Esophagus muscularis mucosa (tissue), 4 donors: ENCODE measurements at places on chromosomes 11 and 22.

GRCh38 chr22:21042978-21043859, 2.5 kb upstream of the LRRC74B start:
- DNase-seq: no peak

- no peak for DNase-seq
Observed at GRCh38 chr11:47572715-47573255, 6.0 kb downstream of the KBTBD4 start.

DNA sequence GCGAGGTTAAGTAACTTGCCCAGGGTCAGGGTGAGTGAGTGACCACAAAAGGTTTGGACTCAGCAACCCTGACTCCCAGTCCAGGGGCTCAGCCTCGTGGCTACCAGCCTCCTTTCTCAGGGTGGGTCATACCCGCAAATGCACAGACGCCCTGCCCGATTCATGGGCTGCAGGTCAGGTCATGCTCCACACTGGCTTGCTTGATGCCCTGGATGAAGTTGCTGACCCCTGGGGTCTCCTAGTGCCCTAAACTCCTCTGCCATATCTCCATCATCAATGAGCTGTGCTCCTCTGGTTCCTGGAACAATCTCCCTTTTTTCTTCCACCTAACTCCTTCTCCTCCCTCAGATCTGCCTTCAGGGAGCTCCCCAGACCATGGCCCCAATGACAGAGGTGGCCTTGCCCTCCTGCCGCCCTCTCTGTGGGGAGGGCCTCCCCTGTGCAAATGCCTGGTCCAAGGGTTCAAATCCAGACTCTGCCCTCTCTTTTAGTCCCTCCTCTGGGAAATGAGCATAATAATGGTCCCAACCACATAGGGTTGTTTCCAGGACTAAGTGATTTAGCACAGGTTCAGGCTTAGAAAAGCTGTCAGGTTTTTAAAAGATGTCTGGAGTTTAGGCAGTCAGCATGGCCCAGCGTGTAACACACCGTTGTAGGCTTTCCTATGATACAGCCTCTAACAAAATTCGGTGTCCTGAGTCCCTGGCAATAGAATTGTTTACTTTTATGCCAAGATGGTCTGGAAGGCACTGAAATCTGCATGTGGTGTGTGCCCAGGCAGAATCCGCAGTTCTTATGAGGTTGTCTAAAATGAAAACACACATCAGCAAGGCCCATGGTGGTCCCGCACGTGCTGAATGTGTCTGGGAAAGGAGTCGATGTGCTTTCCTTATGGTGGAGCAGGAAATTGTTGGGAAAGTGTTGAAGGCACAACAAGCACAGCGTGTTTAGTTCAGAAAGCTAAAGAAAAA, 63.6 kb downstream of the CD82 start:
- DNase-seq: peak; percentile 81

DNA sequence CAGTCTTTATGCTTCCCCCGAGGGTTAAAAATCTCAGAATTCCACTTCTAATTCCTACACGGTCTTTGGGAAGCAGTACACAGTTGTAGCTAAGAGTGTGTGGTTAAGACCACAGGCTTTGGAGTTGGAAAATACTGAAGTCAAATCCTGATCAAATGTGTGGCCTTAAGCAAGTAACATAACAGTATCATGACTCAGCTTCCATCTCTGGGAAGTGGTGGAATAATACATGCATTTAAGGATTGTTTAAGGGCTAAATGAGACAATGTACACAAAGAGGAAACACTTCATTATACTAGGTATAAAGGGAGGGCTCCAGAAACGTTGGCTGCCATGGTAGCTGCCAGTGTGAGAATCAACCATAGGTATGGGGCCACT, 71.5 kb downstream of the FAT3 start:
- DNase-seq: no peak

DNA sequence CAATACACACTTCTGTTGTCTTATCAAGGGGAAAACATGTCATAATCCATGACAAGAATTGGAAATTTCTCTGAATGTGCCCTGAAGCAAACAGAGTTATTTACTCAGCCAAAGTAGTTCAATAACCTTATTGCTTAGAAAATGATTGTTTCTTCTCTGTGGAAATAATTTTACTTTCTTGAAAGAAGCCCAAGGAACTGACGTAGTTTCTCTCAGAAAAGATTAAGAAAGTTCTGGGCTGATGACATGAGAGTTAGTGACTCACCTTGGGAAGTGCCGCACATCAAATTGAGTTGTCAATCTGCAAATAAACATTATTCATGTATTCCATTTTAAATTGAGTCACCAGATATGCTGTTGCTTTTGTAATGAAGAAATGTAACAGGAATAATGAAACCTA, 418.6 kb upstream of the LRRC4C start:
- DNase-seq: no peak

GRCh38 chr11:2380807-2381350, 3.8 kb downstream of the CD81 start:
- DNase-seq: peak; percentile 94

DNA sequence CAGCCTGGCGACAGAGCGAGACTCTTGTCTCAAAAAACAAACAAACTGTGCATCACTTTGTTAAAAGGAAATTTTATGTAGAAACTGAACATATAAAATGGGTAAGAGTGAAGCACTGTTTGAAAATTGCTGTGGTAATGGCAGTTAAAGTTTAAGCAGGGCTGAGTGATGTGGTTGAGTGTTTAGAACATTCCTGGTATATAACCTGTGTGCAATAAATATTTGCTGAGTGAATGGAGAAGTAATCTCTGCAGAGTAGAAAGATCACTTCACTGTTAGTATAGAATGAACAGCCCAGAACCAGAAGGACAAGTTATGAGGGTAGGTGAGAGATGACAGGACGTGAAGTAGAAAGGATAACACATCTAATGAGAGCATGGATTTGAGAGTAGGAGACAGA, 27.3 kb downstream of the CECR2 start:
- no peak for DNase-seq

DNA sequence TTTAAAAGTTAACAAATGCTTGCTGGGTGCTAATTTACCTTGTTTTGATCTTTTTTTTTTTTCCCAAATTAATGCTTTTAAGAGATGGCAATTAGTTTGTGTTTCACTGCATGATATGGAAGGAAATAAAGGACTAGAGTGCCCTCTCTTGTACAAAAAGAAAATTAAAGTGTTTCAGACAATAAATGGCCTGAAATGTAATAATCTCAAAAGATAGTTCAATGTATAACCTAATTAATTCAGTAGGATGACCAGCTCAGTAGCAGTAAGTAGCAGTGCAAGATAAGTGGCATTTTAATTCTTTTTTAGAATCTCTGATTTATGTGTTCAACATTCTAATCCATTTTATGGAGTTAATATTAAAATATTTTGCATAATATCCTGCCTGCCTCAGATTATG, 39.9 kb upstream of the MYO18B start:
- DNase-seq: no peak

DNA sequence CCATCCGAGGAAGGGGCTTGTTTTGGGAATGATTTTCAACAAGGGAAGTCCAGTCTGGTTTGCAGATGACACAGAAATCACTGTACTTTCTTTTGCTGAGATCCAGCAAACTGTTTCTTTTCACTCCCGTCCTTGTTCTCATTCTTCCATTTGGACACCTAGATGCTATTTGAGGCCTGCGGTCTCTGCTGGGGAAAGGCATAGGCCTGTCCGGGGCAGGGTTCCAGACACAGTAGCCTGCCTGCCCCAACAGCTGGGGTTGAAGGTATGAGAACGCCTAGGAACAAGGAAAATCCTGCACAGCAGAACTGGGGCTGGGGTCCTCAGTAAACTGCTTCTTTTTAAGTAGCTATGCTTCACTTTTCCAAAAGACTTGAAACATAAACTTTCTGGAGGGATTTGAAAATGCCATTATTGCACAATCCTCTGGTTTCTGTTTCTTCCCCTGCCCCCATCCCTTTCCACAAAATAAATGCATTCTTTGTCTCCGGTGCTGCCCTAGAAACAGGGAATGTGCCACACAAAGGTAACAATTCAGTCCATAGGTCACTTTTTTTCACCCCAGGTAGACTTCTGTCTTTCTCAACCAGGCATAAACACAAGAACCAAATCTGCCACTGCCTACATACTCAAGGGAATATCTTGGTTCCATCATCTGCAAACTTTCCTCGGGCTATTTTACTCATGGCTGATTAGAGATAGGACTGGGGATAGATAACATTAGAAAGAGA, 174.8 kb upstream of the MTMR2 start:
- no peak for DNase-seq

DNA sequence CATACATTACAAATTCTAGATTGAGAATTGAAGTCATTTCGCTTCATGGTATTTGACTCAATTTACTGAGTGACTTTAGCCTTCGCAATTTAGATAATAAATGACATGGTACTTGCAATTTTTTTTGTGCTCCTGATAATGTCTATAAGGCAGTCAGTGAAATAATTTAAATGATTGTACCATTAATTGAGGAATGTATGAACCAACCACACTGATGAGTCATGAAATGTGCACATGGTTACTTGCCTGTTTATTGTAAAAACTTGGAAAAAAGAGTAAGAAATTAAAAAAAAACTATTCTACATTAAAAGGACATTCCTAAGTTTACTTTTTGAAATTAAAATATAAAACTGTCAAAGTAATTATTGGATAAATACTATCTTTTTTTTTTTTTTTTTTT, 43.3 kb downstream of the DNAJC24 start:
- no peak for DNase-seq

GRCh38 chr11:12824281-12825041, 150.2 kb downstream of the TEAD1 start:
- DNase-seq: no peak

- DNase-seq: peak; percentile 97
Observed at GRCh38 chr22:36331306-36331911, 56.4 kb downstream of the MYH9 start.

GRCh38 chr22:39349506-39349966, 255 bp upstream of the SYNGR1 start:
- no peak for DNase-seq

- no peak for DNase-seq
Observed at GRCh38 chr11:118198370-118198769, 21.9 kb upstream of the SCN2B start.

- DNase-seq: no peak
Observed at GRCh38 chr22:35622191-35622913, 5.2 kb upstream of the MB start.

DNA sequence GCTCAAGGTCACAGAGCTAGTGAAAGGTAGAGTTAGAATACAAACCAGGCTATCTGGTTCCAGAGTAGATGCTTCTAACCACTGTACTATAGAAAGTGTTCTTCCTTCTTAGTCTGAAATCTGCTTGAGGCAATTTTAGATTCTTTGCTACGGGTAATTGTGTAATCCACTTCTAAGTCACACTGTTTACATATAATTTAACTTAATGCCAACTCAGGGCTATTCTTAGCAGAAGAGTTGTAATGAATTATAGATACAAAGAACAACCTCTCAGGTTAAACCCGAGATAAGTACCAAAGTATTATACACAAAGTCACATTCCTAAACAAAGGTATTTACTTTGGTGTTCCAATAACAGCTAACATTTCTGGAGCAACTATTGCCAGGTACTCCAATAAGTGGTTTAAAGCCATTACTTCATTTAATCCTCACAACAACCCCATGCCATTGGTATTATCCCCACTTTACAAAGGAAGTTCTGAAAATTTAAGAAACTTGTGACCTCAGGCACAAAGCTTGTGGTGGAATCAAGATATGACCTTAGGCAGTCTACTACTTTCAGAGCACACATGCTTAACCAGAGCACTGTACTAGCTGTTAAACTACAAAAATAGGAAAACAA, 31.1 kb upstream of the DDI1 start:
- DNase-seq: no peak

DNA sequence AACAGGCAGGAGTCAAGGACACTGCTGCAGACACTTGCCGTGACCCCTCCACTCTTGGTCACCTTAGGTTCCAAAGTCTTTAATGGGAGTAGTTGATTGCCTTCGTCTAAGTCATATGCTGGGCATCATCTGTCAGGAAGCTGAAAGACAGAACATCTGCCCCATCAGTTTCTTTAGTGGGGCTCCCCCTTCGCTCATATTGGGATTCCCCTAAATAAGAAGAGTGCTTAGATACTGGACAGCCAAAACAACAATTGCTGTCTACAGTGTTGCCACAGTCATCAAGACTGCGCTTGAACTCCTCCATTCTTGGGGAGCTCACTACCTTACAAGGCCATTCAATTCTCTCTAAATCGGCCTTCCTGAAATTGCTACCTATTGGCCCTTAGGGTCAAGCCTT, 58.5 kb downstream of the UBASH3B start:
- no peak for DNase-seq
